ENCODE measurements at places on chromosomes 2 and 18. TPM values are rescaled to one million over a fixed set of nuclear protein-coding genes. Genes with fewer than 3 reads are reported as not detected.

DNA sequence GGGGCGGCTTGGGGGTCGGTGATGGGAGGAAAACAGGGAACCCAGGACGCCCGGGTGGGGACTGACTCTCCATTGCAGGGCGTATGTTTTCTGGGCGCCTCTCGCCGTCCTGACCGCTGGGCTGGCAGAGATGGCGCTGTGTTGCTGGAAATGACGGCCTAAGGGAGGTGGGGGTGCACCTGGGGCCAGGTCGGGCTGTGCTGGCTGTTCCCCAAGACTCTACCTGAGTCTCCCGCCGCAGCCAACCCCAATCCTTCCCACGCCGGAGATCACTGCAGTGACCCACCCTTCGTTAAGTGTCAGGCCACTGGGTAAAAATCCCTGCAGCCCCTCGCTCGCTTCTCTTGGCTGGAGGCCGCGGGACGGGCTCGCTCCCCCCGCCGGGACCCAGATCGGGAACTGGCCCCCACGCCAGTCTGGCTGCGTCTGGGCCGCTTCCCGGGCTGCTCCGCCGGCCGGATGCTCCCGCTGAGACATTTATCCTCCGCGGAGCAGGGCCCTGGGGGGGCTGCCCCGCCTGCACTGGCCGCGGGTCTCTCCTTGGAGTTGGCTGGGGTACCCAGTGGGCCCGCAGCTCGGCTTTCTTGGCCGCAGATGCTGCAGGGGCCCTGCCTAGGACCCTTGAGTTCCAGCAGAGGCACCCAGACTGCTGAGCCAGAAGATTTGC lies 7.8 kb upstream of the ARMC9 start:
- H3K36me3 ChIP-seq: no peaks in the 10 kb centered on the region
- H3K27me3 ChIP-seq: peaks cover 29% of the 10 kb centered on the region

- H3K27ac ChIP-seq: no peak overlapping the region
- peaks cover 8% of the 10 kb centered on the region for H3K27me3 ChIP-seq
- no peak overlapping the region for H3K4me3 ChIP-seq
- H3K4me1 ChIP-seq: no peaks in the 10 kb centered on the region
- H3K36me3 ChIP-seq: no peaks in the 10 kb centered on the region
- no peak for DNase-seq
Measured at GRCh38 chr2:41937921-41938708, 109.7 kb upstream of the PKDCC start.

- H3K4me3 ChIP-seq: no peak overlapping the region
- no peak overlapping the region for H3K27ac ChIP-seq
- no peaks in the 10 kb centered on the region for H3K27me3 ChIP-seq
- H3K4me1 ChIP-seq: peaks cover 21% of the 10 kb centered on the region
- peaks cover 3% of the 10 kb centered on the region for H3K36me3 ChIP-seq
- DNase-seq: no peak
Measured at GRCh38 chr2:24509840-24510239, 18.8 kb downstream of the NCOA1 start.

DNA sequence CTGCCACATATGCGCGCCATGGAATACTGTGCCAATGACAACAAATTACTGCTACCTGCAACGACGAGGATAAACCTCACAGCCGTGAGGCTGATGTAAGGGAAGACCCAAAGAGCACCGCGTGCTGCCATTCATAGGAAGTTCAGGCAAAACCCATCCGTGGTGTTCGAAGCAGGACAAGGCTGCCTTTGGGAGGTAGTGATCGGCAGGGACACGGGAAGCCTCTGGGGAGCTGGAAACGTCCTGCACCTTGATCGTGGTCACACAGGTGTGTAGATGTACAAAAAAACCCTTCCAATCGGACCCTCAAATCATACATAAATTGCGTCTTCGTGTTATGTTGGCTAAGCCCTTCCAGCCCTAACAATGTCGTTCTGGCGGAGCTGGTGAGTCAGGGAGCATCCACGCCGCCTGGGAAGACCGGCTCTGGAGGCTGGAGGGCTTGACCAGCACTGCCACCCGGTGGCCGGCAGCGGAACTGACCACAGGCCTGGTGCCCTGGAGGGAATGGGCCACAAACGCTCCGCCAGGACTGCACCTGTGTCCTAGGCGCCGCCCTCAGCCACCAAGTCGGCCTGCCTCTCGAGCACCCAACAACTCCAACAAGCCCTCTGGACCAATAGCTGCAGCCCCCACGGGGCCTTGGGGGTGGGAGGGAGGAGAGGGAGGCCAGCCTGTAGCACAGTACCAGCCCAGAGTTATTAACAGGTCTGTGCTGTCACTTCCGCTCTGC lies 4.1 kb upstream of the NEURL3 start:
- H3K4me1 ChIP-seq: peaks cover 15% of the 10 kb centered on the region
- no peak overlapping the region for H3K4me3 ChIP-seq
- H3K36me3 ChIP-seq: no peaks in the 10 kb centered on the region
- peak; percentile 69 for DNase-seq

- H3K4me1 ChIP-seq: no peaks in the 10 kb centered on the region
- H3K4me3 ChIP-seq: no peak overlapping the region
- no peaks in the 10 kb centered on the region for H3K36me3 ChIP-seq
- peaks cover 3% of the 10 kb centered on the region for H3K27me3 ChIP-seq
- no peak for DNase-seq
Measured at GRCh38 chr18:36470896-36471295, 173.4 kb downstream of the FHOD3 start.

GRCh38 chr2:232351686-232352510 lies 26.7 kb upstream of the ALPP start:
- no peaks in the 10 kb centered on the region for H3K36me3 ChIP-seq
- peaks cover 6% of the 10 kb centered on the region for H3K4me1 ChIP-seq
- DNase-seq: no peak
- peaks cover 27% of the 10 kb centered on the region for H3K27me3 ChIP-seq
- H3K4me3 ChIP-seq: no peak overlapping the region

- no peak overlapping the region for H3K4me3 ChIP-seq
- no peak for DNase-seq
- no peaks in the 10 kb centered on the region for H3K4me1 ChIP-seq
- no peak overlapping the region for H3K27ac ChIP-seq
- H3K36me3 ChIP-seq: no peaks in the 10 kb centered on the region
Measured at GRCh38 chr2:41129988-41130387, 678.1 kb upstream of the SLC8A1 start.

- no peaks in the 10 kb centered on the region for H3K27me3 ChIP-seq
- H3K4me3 ChIP-seq: peak overlapping the region; percentile 54
- H3K27ac ChIP-seq: peak overlapping the region; percentile 0
- no peaks in the 10 kb centered on the region for H3K36me3 ChIP-seq
- H3K4me1 ChIP-seq: peaks cover 54% of the 10 kb centered on the region
- DNase-seq: no peak
Measured at GRCh38 chr2:230944757-230945372, 19.8 kb upstream of the GPR55 start.

DNA sequence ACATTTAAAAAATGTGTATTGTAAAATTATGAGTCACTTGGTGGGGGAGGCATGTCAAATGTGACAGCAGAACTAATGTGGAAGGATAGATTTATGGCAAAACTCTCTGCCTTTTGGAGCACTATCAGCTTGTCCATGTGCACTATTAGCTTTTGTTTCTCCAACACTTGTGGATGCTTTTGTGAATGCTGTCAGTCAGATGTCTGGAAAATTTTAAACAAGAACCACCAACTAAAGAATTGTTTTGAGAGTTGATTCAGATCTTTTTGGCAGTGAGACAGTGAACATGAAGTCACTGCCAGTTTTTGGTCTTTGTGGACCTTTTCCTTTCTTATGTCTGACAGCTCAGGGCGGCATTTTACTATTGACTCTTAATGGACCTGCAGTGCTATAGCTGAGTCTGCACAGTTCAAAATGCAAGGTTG lies 72.4 kb downstream of the KIAA1328 start:
- H3K4me1 ChIP-seq: no peaks in the 10 kb centered on the region
- no peak overlapping the region for H3K27ac ChIP-seq
- H3K27me3 ChIP-seq: no peaks in the 10 kb centered on the region
- H3K4me3 ChIP-seq: no peak overlapping the region

Gene SF3B6
- total RNA-seq: 96.2 TPM

DNA sequence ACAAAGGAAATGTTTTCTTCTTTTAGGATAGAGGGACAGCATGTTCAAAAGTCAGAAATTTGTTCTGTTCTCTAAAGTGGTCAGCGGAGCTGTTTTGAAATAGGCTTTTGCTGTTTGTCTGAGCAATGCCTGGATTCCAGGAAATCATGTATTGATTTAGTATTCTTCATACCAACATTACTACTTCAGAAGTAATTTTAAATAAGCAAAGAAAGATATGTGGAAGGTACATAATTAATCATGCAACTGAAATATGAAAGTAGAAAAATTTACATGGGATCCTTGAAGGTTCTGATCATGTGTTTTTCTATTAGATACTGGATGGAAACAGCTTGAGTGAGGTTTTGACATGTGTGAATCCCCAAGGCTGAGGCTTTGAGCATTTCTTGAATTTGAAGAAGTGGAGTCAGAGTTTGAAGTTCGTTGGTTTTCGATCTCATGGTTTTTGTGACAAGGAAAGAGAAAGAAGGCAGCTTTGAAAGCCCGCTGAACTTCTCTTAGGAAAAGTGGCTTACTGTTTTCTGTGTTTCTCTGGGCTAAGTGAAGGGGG lies 220.0 kb downstream of the LDLRAD4 start:
- no peaks in the 10 kb centered on the region for H3K27me3 ChIP-seq
- H3K36me3 ChIP-seq: peaks cover 2% of the 10 kb centered on the region
- H3K4me1 ChIP-seq: peaks cover 59% of the 10 kb centered on the region
- H3K4me3 ChIP-seq: peak overlapping the region; percentile 76
